ENCODE measurements at places on chromosomes 16 and 17.

GRCh38 chr16:79263425-79263824 lies 337.1 kb downstream of the MAF start:
- DNase-seq = no peak

DNA sequence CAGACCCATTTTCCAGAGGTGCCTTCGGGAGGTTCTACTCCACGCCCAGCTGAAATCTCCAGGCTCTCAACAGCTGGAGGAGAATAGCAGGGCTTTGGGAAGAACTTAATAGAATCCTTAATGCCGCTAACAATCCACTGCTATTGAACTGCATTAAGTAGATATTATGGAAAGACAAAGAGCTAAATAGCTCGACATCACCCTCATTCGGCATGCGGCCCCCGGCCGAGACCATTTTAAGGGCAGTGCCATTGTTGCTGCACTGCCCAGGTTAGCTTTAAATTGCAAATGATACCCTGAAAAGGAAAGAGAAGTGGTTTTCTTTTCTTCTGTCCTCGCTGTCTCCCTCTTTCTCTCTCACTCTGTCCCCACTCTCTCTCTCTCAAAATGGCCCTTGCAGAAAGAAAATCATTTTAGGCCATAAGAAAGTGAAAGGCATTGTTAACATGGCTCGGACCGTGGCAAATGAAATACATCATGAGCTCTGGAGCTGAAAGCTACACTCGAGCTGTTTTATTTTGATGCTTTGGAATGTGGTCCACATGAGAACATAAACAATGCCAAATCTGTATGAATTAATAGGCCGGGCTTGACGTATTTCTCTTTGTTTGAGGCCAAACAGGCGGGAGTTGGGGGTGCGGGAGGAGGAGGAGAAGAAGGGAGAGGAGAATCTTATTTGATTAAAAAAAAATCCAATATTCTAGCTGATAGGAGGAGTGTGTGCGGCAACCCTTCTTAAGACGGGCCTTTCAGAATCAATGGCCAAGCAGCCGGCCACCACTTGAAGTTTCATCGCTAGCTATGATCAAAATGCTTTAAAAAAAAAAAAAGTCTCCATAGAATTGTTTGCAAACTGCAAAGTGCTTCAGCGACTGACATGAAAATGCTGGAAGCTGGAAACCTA lies 298.8 kb upstream of the IRX3 start:
- no peak for DNase-seq

GRCh38 chr17:18093616-18094408 lies 6.1 kb downstream of the DRG2 start:
- peak; percentile 60 for DNase-seq

DNA sequence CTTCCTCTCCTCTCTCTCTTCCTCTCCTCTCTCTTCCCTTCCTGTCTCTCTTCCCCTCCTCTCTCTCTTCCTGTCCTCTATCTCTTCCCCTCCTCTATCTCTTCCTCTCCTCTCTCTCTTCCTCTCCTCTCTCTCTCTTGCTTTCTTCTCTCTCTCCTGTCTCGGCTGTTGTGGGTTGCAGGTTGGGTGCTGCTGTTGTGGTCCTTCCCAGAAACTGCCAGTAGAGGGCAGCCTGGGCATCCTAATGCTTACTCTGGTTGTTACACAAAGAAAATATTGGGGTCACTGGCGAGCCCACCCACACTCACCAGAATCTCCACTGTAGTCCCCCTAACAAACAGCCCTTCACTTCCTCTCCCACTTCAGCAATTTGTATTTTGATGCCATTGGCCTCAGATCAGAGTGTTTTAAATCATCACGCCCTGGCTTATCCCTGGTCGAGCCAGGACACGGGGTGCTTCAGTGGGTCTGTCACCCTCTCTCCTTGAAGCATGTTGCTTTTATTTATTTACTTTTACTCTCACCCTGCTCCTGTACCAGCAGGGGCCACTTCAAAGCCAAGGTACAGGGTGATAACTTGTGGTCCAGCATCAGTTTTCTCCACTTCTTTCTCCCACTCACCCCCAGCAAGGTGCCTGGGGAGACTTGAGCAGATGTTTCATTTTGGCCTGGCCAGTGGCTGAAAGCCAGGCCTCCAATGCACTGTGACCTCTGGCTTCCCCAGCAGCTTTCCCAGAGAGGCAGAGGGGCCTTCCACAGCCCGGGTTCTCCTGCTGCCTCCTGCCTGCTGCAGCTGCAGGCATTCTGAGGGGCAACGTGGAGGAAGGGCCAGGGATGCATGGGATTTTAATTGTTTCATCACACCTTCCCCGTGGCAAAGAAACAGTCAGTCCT lies 4.7 kb upstream of the MMP15 start:
- DNase-seq = peak; percentile 40

- DNase-seq = no peak
Observed at GRCh38 chr17:39781031-39781860, 43.5 kb downstream of the GRB7 start.

- DNase-seq = no peak
Observed at GRCh38 chr16:50365791-50366575, 2.8 kb downstream of the BRD7 start.

DNA sequence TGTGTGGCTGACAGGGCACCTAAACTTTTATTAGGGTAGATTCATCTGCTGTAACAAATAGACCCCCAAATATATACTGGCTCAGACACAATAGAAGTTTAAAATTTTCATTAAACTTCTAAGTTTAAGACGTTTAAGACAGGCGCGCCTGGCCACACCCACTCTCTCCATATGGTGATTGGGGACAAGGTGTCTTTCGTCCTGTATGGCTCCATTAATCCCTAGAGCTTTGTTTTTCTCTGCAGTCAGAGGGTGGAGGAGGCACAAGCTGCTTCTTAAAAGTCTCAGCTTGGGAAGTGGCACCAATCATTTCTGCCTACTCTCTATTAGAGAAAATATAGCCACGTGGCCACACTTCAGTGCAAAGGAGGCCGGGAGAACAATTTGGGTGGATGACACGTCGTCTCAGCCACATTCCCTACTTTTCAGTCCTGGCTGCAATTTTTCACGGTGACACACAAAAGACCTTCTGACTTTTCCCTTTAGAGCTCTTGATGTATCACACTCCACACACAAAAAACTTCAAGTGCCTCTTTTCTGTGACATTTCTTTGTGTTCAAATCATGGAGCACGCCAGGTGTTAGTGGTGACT lies 125.5 kb upstream of the CACNG3 start:
- DNase-seq = no peak

DNA sequence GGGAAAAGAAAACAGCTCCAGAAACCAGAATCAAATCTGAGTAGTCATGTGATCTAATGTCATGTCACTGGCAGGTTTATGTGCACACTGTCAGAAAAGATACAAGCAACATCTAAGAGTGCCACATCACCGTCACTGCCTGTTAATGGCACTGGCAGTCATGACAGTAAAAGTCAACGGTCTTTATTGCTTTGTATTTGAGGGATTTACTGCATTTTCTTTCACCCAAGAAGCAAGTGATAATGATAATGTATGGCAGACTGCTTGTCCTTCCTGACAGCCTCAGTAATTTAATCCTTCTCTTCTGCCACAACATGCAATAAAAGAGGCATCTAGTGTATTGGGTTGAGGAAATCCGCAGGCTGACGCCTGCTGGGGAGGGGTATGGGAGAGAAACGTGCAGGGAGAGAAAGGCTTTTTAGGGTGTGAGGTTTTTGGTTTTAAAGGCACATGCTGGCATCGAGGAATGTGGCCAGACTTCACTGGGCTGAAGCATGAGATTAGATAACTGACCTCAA lies 92.4 kb downstream of the RPGRIP1L start:
- DNase-seq = no peak

DNA sequence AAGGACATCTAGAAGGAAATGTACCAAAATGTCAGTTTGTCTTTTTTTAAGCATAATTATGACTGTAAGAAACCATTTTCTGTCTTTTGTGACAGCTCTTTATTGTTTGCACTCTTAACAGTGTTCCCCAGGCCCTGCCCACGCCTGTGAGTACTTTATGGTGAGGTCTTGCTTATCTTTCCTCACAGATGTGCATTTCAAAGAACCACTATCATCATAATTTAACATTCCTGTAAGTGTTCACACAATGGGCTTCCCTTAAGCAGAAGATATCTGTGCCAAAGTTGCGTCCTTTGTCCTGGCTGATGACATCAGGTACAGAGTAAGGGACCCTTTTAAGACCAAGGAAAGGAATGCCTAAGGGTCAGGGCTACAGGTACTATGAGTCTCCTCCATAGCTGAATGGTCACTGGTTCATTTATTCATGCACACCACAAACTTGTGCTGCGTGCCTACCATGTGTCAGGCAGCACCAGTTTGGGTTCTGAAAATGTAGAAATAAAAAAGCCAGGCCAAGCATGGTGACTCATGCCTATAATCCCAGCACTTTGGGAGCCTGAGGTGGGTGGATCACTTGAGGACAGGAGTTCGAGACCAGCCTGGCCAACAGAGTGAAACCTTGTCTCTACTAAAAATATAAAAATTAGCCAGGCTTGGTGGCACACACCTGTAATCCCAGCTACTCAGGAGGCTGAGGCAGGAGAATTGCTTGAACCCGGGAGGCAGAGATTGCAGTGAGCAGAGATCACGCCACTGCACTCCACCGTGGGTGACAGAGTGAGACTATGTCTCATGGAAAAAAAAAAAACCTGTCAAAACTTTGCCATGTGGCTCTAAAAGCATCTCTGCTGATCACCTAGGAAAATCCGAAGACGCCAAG lies 55.4 kb upstream of the NLK start:
- no peak for DNase-seq

- no peak for DNase-seq
Observed at GRCh38 chr17:7711051-7711755, 6.2 kb downstream of the EFNB3 start.

- DNase-seq = no peak
Observed at GRCh38 chr17:14417336-14417735, 116.5 kb downstream of the HS3ST3B1 start.

All from foreskin fibroblast (primary cell).